Activated CD4-positive, alpha-beta T cell treated with anti-CD3 and anti-CD28 coated beads, Interleukin-2, amount 50 U/mL, for 16 hours (primary cell): ENCODE measurements at places on chromosomes 3 and 15.
A peak's percentile ranks its signal among the peaks of the same experiment; 100 is the strongest.

- DNase-seq = no peak
Measured at GRCh38 chr3:15800327-15800726, 2.5 kb upstream of the ANKRD28 start.

GRCh38 chr15:77247116-77247515 is 172.8 kb downstream of the PEAK1 start:
- no peak for DNase-seq

DNA sequence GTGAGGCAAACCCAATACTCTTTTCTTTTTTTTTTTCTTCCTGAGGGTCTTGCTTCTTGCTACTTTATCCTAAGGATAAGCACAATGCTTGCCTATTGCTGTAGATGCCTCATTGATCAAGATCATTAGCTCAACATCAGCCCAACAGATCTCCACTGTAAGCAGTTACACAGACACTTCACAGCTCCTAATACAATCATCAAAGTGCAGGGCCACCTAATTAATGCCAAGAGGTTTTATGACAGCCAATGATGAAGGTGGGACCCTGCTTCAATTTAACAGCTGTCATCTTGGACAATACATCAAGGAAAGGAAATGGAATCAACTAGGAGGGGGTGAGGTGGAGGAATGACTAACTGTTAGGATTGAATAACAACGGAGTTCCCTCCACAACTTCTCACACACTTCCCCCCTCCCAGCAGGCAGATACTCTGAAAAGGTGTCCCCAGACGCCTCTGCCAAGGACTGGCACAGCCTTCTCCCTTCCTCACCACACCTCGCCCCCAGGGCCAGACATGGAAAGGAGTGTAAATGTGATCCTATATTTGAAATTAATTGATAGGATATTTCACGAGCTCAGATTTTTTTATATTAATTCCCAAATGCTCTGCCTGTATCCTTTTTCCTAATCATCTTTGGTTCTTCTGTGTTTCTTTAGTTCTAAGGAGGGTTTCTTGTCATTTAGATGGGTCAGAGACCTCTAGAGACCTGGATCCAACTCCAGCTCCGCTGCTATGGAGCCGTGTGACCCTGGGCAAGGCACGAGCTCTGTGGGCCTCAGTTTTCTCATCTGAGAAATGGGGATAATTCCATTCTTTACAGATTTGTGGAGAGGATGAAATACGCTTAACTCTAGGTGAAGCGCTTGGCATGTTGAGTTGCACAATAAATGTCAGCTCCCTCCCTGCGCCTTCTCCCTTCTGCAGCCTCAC is 1.2 kb downstream of the DCLK3 start:
- no peak for DNase-seq

DNA sequence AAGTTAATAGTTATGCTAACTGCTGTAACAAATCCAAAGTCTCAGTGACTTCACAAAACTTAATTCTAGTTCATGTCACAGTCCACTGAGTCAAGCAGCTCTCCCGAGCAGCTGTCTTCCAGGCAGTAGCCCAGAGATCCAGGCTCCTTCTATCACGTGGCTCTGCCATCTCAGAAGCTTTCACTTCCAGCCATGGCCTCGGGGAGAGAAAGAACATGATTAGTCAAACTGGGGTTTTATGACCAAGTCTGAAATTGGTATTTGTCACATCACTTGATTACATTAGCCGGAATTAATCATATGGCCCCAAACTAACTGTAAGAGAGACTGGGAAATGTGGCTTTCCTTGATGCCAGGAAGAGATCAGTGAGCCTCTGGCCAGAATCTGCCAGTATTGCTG is 70.2 kb upstream of the DGKG start:
- DNase-seq = peak; percentile 76

- DNase-seq = peak; percentile 60
Measured at GRCh38 chr3:3200632-3201212, 21.2 kb upstream of the CRBN start.

DNA sequence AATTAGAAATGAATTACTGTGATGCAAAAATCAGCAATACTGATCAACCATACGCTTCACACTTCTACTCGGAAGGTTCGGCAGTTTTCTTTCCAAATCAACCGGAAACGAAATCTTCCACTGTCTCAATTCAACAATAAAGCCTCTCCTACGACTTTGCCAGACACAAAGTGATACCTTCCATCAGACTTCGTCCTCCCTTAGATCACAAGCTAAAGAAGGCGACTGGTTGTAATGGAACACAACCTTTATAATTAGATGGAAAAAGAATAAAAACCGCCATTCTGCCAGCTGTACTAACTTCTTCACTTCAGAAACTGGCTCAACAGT is 618 bp downstream of the PARL start:
- DNase-seq = peak; percentile 41

DNA sequence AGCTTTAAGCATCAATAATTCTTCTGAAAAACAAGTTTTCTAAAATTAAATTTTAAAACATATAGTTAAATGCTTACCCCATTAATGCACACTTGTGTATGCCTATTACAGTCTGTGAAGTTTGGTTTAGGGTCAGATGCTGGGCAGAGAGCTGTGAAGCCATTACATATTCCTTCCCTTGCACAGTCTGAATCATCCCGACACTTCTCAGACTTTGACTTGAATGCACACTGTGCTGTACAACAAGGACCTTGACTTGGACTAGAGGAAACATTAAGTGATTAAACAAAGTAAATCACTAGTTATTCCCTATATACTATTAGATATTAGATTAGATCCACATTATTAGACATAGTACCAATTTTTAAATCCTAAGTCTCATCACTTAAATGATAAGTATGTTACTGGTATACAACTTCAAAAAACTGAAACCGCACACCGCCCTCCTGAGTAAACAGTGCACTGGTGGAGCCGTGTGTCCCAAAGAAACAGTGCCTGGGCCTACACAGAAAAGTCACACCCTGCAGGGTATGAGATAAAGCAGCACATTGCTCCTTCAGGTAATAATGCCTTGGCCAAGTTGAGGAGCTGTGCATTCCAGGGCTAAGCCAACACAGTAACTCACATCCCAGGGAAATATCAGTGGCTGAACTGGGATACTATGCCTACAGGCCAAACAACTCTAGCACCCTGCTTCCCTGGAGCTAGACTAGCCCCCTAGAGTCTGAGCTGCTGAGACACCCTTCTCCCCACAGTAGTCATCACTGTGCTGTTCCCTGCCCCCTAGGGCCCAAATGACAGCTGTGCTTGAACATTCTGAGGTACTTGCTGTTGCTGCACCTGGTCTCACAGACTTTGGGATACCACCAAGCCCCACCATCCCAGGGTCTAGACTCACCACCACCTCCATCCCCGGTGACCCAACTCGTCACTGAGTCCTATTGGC is 137.5 kb downstream of the ADAM10 start:
- no peak for DNase-seq

- DNase-seq = no peak
Measured at GRCh38 chr3:180875124-180875698, 37.3 kb upstream of the FXR1 start.

- no peak for DNase-seq
Measured at GRCh38 chr3:77546246-77546645, 506.3 kb downstream of the ROBO2 start.

GRCh38 chr15:61794881-61795280 is 265.4 kb downstream of the VPS13C start:
- DNase-seq = no peak

GRCh38 chr15:45802140-45802539 is 167.3 kb downstream of the SQOR start:
- DNase-seq = no peak

DNA sequence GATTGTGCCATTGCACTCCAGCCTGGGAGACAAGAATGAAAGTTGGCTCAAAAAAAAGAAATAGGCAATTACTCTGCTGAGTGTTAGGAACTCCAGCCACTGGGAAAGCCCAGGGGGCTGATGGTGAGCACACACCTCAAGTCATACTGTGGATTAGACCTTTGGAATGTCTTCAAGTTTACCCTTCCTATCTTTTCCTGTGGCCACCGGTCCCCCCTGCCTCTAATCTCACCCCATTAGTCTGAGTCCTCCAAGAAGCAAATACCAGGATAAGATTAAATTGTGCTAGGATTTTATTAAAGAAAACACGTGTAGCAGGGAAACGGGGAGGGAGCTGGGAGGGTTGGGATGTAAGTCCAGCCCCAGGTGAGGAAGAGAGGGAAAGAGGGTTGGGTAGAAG is 31.6 kb downstream of the TMEM40 start:
- no peak for DNase-seq

DNA sequence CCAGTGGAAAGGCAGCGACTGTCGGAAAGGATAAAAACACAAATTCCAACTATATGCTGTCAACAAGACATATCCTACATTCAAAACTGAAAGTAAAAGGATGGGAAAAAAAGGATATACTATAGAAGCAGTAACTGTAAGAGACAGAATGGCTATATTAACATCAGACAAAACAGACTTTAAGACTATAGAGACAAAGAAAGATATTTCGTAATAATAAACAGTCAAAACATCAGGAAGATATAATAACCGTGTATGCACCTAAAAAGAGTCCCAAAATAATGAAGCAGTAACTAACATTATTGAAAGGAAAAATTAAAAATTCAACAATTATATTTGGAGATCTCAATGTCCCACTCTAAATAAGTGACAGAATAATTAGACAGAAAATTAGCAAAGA is 48.2 kb downstream of the ZNF148 start:
- DNase-seq = no peak

DNA sequence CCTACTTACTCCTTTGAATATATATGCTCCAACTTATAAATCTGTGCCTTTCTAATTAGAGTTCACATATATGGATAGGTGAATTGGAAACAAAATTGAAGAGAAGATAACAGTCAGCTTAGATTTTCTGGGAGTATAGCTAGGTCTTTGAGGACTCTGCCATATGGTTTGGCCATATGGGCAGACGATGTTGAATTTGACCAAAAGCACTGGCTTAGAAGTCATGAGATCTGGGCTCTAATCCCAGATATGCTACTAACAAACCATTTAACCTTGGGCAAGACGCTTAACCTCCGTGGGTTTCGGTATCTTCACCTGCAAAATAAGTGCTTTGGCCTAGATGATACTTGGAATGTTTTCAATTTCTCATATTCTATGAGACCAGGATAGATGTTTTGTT is 154.1 kb downstream of the LSAMP start:
- no peak for DNase-seq

- no peak for DNase-seq
Measured at GRCh38 chr15:65404186-65404872, 18.4 kb downstream of the IGDCC4 start.

- DNase-seq = peak; percentile 84
Measured at GRCh38 chr3:23762214-23762613, 43.5 kb upstream of the UBE2E1 start.

- DNase-seq = no peak
Measured at GRCh38 chr15:80985981-80986380, 3.6 kb downstream of the MESD start.

GRCh38 chr3:14145670-14146380 is 21.0 kb downstream of the TMEM43 start:
- no peak for DNase-seq

- DNase-seq = no peak
Measured at GRCh38 chr15:80948651-80949292, 40.8 kb downstream of the MESD start.

DNA sequence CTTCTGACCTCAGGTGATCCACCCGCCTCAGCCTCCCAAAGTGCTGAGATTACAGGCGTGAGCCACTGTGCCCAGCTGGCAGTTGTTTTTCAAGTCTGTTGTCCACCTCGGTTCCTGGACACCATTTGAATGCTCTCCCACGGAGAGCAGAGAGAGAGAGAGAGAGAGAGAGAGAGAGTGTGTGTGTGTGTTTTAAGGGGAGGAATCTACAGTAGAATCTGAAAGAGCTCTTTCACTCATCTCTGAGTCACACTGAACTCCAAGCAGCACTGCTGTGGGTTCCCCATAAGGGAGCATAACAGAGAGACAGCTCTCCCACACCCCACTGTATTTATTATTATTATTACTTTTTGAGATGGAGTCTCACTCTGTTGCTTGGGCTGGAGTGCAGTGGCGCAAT is 156.6 kb downstream of the RPLP1 start:
- DNase-seq = no peak

- no peak for DNase-seq
Measured at GRCh38 chr3:105401691-105402149, 35.0 kb downstream of the ALCAM start.

- DNase-seq = peak; percentile 21
Measured at GRCh38 chr15:74723754-74724334, 1.5 kb downstream of the CYP1A1 start.
